ENCODE measurements at places on chromosomes 12 and 14. TPM values are rescaled to one million over a fixed set of nuclear protein-coding genes. Genes with fewer than 3 reads are reported as not detected.

GRCh38 chr12:11615481-11615880, 34.0 kb upstream of the ETV6 start:
- H3K4me1 ChIP-seq: no peaks in the 10 kb centered on the region
- H3K27me3 ChIP-seq: no peaks in the 10 kb centered on the region

Gene CLEC9A
- not detected for total RNA-seq

DNA sequence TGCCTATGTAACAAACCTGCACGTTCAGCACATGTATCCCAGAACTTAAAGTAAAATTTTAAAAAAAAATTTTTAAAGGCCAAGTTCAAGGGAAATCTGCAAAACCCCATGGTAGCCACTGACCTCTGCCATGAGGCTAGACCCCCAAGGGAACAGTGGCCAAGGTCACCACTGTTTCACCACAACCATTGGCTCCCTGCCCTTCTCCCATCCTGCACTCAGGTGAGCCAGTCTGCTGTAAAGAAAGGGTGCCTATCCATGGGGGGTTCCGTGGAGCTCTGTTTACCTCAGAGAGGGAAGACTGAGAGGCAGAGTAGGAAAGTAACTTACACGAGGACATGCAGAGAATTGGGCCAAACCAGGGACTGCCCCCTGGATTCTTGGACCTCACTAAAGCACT, 38.6 kb downstream of the VWF start:
- DNase-seq: no peak
- no peaks in the 10 kb centered on the region for H3K36me3 ChIP-seq
- no peak overlapping the region for H3K4me3 ChIP-seq
- no peak overlapping the region for H3K27ac ChIP-seq
- H3K27me3 ChIP-seq: no peaks in the 10 kb centered on the region

Gene ANG
- 1.9 TPM for total RNA-seq

GRCh38 chr12:65894088-65894487, 69.8 kb downstream of the HMGA2 start:
- no peak for DNase-seq
- no peaks in the 10 kb centered on the region for H3K27me3 ChIP-seq
- H3K4me3 ChIP-seq: no peak overlapping the region
- peak overlapping the region; percentile 100 for H3K27ac ChIP-seq

DNA sequence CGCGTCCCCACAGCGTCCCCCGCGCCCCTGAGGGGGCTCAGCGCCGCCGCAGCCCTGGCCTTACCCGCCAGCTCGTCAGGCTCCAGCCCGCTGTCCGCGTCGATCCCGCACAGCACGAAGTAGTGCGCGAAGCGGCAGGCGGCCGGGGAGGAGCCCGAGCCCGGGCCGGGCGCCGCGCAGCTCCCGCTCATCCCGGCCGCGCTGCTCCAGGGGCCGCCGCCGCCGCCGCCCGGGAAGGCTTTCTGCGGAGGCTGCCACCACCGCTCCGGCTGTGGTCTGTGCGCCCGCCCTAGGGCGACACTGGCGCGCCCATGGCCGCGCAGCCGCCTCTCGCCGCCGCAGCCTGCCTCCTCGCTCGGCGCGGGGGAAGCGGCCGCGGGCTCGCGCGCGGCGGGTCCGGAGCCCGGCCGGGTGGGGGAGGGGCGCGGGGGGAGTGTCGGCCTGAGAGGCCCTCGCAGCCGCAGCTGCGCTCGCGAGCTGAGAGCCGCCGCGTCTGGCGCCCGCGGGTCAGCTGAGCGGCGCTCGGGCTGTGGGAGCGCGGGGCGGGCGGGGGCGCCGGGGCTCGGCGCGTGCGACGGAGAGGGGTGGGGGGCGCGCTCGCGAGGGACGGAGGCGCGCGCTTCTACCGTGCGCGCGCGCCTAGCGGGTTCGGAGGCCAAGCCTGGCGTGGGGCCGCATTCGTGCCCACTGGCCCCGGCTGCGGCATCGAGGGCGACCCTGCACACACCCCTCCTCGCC, at the start of gene DENND5B:
DENND5B (minus strand) TSS at position 495 of the 738 bp plus-strand sequence; CDS start at position 191, 304 bp downstream.
- H3K4me1 ChIP-seq: peaks cover 23% of the 10 kb centered on the region
- no peaks in the 10 kb centered on the region for H3K36me3 ChIP-seq
- no peak for DNase-seq
- H3K27me3 ChIP-seq: no peaks in the 10 kb centered on the region

- H3K27ac ChIP-seq: no peak overlapping the region
- no peaks in the 10 kb centered on the region for H3K36me3 ChIP-seq
- no peak for DNase-seq
These were observed 21.8 kb downstream of the MVK start for GRCh38 chr12:109595321-109595902.

GRCh38 chr14:73723797-73724661, 9.8 kb upstream of the PNMA1 start:
- H3K27ac ChIP-seq: peak overlapping the region; percentile 45
- no peak for DNase-seq
- no peak overlapping the region for H3K4me3 ChIP-seq
- peaks cover 19% of the 10 kb centered on the region for H3K36me3 ChIP-seq
- H3K4me1 ChIP-seq: peaks cover 42% of the 10 kb centered on the region
- no peaks in the 10 kb centered on the region for H3K27me3 ChIP-seq

DNA sequence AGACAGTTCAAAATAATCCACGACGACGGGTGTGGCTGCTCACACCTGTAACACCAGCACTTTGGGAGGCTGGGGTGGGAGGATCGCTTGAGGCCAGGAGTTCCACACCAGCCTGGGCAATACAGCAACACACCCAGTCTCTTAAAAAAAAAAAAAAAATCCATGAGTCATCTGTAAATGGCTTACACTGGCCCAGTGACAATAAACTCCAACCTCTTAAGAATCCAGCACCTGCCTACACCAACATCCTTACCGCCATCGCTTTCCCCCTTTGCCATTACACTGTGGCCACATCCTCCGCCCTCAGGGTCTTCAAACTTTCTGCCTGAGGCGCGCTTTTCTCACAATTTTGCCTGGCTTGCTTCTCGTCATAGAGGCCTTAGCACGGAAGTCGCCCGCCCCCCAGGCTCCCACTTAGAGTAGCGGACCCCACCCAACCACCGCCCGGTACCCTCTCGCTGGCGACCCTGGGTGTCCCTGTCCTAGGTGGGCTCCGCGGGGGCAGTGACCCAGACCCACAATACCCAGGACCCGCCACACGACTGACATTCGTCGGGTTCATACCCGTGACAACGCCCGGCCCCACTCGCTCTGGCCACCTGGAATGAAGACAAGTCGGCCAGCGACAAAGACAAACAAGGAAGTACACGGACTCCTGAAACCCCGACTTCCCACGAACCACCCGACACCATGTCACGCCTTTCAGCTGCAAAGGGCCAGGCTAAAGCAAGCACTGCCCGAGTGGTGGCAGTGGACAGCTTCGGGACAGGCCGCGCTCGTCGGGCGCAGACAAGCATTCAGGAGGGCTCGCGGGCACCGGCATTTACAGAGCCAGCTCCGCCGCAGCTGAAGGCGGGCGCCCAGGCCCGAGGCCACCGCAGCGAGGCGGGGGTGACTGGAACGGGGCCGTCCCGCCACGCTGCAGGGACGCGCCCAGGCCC, 636 bp downstream of the GOLGA3 start:
- DNase-seq: no peak
- peaks cover 7% of the 10 kb centered on the region for H3K4me1 ChIP-seq

Gene KLRC4
- 1.4 TPM for total RNA-seq

Gene C3AR1
- total RNA-seq: not detected

DNA sequence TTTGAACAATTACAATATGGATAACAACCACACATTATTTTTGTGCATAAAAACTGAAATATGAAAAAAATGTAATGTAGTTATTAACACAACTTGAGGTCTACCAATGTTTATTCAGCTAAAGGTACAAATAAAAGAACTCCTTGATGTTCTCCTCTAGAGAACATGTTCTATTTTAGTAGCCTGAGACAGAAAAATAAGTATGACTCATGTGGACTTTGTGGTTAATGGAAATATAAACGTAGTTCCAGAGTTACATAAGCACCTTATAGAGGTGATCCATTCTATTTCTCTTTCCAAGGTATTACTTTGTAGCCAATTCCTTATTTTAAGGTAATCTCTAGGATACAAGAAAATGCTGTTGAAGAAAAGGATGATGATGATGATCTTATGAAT, 25.7 kb downstream of the ALKBH1 start:
- H3K36me3 ChIP-seq: no peaks in the 10 kb centered on the region
- DNase-seq: no peak
- no peaks in the 10 kb centered on the region for H3K4me1 ChIP-seq
- no peaks in the 10 kb centered on the region for H3K27me3 ChIP-seq
- no peak overlapping the region for H3K27ac ChIP-seq
- H3K4me3 ChIP-seq: no peak overlapping the region

GRCh38 chr14:72751276-72752033, 142.4 kb downstream of the DPF3 start:
- H3K27ac ChIP-seq: no peak overlapping the region
- no peaks in the 10 kb centered on the region for H3K27me3 ChIP-seq
- DNase-seq: no peak
- H3K36me3 ChIP-seq: no peaks in the 10 kb centered on the region
- H3K4me3 ChIP-seq: no peak overlapping the region

- no peaks in the 10 kb centered on the region for H3K27me3 ChIP-seq
- DNase-seq: no peak
- no peaks in the 10 kb centered on the region for H3K36me3 ChIP-seq
- H3K4me1 ChIP-seq: peaks cover 20% of the 10 kb centered on the region
- no peak overlapping the region for H3K27ac ChIP-seq
- no peak overlapping the region for H3K4me3 ChIP-seq
These were observed 33.5 kb downstream of the CCNK start for GRCh38 chr14:99514552-99515300.

DNA sequence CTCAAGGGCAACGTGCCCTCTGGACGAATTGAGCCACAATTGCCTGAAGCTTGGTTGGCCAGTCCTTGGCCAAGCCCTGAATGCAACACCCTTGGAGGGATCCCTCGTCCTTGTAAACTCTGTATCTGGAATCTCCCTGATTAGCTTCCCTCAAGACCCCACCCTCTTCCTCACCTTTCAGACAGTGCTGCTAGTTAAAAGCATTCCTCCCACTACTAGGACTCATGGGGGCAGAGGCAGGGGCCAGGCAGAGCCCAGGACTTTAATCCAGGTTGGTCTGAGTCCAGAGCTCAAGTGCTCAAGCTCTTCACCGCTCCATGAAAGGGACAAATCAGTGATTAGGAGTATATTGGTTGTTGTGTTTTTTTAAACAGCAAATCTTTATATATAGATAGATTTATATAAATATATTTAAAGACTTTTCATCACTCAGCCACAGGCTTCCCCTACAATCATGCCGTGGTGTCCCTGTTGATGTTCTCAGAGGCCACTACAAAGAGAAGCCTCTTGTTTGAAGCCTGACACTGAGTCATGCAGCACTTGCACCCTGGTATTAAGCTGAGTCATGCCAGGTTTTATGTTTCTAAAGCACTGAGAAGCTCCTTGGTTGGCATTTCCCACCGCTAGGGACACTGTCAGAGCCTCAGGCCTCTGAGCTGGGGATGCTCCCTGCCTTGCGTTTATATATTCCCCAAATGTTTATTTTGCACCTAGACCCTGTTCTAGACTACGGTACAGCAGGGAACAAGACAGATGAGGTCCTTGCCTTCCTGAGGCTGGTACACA, 53.8 kb upstream of the GSC start:
- H3K27me3 ChIP-seq: no peaks in the 10 kb centered on the region
- no peaks in the 10 kb centered on the region for H3K36me3 ChIP-seq
- no peak overlapping the region for H3K27ac ChIP-seq

Gene HOXC11
- 17.0 TPM for total RNA-seq

Gene KDM5A
- total RNA-seq: 49.0 TPM

Gene CCDC184
- total RNA-seq: 0.74 TPM
